ENCODE measurements at places on chromosomes 6 and 20.

DNA sequence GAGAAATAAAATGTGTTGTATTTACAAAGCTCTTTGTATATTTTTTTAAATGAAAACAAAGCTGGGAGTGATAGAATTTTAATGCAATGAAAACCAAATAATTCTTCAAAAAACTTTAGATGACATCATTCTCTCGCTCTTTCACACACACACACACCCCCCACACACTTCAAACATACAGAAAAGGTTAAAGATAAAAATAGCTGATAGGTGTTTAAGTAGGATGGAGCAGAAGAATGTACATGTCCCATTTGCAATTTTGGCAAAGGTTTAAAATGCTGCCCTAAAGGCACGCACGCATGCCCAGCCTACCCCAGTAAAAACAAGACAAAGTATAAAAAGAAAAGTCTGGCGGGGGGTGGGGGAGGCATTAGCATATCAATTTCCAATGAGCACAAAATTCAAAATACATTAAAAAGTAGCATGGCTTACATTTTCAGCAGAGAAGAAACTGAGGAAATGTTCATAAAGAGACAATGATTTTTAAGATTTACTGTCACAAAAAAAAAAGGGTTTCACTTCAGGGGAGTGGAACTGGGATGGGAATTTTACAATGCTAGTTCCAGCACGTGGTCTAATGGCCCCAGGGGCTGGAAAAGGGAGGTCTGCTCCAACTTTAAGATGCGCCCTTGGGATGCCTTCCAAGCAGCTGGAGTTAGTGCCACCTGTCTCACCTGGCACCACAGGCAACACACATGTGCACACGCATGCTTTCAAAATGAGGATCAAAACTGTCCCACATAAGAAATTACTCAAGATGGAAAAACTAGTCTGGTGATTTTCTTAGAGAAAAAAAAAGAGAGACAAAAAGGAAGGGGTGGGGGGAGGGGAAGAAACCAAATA lies 55.1 kb upstream of the NFATC2 start:
- no peak for DNase-seq

GRCh38 chr20:38202153-38202981 lies 37.3 kb upstream of the TGM2 start:
- DNase-seq: no peak

- DNase-seq: no peak
Measured at GRCh38 chr6:107735906-107736635, 88.0 kb downstream of the SCML4 start.

DNA sequence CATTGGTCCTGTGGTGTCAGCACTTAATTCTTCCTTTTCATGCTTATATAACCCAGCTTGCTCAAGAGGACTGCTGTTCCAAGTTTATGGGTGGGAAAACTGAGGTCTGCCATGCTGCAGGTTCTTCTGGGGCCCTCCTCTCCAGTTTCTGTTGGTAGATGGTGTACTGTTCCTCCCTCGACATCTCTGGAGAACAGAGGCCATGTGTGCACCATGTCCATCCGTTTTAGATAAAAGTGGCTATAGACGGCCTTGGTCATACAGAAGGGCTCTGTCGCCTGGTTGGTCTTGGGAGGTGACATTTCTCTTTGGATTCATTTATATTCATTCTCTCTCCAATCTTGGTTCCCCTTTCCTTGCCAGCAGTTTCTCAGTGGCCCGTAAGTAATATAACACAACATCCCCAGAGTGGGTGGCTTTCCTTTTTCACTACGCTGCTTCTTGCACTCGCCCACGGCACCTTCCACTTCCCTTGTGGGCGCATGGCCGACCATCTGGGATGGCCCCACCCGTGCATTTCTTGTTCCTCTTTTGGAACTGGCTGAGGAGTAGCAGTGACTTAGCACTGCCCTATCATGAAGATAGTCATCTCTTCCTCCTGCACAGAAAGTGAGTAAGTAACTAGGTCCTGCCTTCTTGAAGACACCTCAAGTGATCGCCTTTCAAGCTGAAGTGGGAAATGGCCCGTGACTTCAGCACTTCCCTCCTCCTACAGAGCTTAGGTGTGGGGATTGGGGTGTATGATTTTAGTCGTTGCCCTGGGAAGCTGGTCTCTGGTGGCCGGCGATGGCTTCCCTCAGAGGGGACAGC lies 94.2 kb downstream of the RREB1 start:
- DNase-seq: no peak

GRCh38 chr20:62928246-62928939 lies 2.1 kb upstream of the DIDO1 start:
- peak; percentile 46 for DNase-seq

Measured in iPS-NIHi11 (cell line).